ENCODE measurements at places on chromosomes 6 and 20.

DNA sequence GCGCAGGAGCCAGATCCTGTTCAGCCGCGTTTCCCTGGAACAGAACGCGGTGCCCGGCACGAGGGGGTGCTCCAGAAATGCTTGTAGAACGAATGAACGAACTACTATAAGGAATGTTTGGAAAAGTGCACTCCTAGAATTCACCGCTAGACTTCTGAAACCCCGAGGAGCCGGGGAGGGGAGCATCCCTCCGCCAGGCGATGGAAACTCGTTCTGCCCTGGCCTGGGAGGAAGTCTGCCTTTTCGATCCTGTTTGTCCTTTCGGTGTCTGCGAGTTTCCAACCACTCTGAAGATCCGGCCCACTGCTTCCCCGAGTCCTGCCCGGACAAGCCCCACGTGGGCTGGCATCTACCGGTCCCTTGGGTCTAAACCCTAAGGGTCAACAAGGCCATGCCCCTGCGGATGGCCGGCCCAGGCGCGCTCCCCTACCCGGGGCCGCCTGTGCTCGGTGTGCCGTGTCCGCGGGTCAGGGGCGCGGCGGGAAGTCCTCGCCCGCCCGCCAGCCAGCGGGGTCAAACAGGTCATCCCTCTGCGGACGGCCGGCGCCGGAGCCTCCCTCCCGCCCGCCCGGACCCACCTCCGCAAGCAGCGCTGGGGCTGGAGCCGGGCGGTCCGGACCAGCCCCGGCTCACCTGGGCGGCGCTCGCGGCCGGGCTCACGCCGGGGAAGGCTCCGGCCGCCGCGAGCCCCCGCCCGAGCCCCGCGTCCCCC lies 526 bp downstream of the SULF2 start:
- peak; percentile 23 for DNase-seq

GRCh38 chr20:1507276-1507675 lies 16.1 kb upstream of the SIRPB2 start:
- DNase-seq: no peak

DNA sequence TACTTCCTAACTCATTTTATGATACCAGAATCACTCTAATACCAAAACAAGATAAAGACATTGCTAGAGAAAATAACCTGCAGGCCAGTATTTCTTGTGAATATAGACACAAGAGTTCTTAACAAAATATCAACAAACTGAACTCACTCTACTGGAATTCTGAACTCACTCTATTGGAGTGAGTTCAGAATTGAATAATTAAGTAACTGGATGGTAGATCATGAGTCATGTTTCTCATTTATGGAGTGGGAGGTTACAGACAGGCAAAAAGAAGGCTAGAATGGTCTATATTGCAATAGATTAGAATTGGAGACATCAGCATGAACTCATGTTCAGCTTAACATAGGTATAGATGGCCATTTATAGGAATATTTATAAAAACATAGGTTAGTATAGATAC lies 26.6 kb upstream of the C6orf58 start:
- DNase-seq: no peak

DNA sequence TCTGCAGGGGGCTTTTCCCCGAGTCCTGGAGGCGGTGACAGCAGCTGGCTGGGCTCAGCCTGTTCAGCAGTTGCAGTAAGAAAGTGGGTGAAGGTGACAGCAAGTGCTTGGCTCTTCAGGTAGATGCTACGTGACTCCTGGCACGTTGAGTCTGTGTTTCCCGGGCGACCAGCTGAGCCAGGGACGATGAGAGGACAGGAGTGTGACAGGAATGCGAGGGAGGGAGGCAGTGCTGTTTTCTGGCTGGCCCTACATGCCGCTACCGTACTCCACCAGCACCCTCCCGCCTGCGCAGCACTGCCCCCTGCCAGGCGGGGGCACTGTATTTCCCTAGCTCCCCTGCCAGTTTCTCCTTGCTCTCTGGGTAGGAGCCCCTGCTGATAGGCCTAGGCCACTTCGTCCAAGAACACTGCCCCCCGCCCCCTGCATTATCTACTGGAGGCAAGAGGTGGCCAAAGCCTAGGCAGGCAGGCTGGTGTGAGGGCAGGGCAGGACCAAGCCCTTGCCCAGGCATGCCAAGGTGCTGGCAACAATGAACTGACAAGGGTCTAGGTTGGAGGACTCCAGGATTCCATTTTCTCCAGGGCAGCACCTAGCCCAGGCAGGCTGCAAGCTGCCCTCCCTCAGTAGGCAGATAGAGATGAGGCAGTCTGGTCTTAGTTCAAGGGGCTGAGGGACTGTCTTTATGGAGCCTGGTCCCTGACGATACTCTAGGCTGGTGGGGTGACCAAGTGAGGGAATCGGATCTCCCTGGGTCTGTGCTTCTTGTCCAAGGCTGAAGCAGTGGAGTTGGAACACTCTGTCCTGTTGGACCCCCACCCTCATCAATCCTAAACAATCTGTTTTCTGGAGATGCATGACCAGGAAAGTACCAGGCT lies 19.2 kb downstream of the MRPS18A start:
- peak; percentile 79 for DNase-seq

DNA sequence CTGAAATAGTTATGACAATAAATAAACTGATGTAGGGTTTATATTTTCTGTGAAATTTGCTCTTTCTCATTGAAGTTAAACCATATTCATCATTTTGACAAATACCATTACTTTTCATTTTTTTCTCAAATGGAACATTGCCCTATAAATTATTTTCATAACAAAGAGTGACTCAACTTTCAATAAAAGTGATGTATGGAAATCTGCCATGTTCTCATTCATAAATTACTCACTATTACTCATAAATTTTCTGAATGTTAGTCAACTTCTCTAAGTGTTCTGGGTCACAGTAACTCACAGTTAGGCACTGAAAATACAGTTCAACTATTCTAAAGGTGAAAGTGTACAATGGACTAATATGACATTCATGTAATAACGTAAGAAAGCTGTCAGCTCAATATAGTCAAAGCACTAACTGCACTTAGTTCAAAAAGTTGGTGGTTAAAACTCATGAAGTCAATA lies 19.0 kb upstream of the STX11 start:
- no peak for DNase-seq

DNA sequence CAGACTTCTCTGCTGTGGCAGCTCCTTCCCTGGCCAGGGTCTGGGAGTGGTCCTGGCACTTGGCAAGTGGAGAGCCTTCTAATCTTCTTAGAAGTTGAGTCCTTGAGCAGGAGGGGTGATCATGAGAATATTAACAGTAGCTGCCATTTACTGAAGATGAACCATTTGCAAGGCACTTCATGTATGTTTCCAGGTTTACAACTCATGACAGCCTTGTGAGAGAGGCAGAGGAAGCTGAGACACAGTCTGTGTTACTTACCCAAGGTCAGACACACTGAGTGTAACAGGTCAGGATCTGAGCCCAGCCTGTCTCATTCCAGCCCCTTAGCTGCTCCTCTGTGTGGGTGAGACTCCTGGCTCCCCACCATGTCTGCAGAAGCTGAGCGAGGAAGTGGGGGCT lies 45.5 kb upstream of the SRF start:
- DNase-seq: no peak

DNA sequence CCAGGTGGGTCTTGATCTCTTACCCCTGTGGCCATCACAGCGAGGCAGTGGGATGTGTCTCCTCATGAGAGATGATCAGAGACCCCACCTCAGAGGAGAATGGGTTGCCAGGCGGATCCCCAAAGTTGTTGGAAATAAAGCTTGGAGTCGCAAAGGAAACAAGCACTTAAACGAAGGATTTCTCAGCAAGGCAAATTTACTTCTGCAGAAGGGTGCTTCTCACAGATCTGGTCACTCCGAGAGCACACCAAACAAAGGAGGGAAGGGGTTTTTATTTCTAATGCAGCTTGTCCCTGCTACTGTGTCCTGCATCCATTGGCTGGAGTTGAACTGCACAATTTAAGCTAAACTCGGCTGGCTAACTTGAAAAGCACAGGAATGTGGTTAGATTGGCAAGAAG lies 466.6 kb upstream of the EYS start:
- no peak for DNase-seq

GRCh38 chr6:120853489-120853888 lies 480.8 kb downstream of the TBC1D32 start:
- DNase-seq: no peak

DNA sequence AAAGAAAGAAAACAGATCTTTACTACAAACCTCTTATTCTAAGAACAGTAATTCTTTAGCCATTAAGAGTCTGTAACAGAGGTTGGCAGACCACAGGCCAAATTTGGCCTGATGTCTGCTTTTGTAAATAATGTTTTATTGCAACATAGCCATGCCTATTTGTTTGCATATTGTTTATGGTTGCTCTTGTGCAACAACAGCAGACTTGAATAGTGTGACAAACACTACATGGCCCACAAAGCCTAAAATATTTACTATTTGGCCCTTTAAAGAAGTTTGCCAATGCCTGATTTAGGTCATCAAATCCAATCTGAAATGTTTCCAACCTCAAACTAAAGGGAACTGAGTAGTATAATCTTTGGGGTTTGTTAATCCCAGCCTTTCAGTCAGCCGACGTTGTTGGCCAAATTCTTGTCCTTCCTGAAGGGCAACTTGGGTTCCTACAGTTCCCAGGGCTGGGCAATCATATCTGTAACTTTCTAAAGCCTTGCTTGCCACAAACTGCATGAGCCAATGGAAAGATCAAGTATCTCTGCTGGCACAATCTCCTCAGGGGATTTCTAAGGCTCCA lies 33.9 kb upstream of the TBC1D20 start:
- DNase-seq: peak; percentile 40

DNA sequence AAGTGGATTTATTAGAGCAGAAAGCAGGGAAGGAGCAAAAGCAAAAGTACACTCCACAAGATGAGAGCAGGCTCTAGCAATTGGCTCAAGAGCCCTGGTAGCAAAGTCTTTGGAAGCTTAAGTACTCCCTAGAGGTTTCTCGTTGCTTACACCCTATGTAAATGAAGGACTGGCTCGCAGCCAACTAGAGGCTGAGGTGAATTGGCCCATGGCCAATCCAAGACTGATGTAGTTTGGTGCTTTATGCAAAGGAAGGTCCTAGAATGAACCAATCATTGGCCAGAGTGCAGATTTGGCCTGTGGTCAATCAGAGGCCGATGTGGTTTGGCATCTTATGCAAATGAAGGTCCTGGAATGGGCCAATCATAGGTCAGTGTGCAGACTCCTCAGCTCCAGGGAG lies 191.3 kb upstream of the ARID1B start:
- DNase-seq: no peak

DNA sequence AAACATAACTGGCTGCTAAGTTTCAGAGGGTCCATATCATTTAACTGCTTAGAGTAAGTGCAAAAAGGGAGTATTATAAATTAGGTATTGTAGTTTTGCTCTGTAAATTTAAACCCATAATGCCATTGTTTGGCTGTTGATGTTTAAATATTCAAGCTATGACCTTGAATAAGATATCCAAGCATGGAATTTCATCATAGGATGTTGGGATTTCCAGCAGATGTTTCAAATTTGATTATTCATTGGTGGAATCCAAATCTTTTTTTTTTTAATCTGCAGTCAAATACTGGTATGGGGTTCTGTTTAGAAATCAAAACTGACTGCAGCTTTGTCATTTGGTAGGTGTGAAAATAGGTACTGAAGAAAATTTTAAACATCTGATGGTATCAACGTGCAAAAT lies 161.0 kb downstream of the KHDC1L start:
- DNase-seq: no peak

- DNase-seq: no peak
Observed at GRCh38 chr20:58577871-58578598, 62.8 kb upstream of the APCDD1L start.

- DNase-seq: peak; percentile 62
Observed at GRCh38 chr6:26022132-26022472, 59.5 kb downstream of the TRIM38 start.

- no peak for DNase-seq
Observed at GRCh38 chr20:7959484-7959883, 19.2 kb upstream of the HAO1 start.

DNA sequence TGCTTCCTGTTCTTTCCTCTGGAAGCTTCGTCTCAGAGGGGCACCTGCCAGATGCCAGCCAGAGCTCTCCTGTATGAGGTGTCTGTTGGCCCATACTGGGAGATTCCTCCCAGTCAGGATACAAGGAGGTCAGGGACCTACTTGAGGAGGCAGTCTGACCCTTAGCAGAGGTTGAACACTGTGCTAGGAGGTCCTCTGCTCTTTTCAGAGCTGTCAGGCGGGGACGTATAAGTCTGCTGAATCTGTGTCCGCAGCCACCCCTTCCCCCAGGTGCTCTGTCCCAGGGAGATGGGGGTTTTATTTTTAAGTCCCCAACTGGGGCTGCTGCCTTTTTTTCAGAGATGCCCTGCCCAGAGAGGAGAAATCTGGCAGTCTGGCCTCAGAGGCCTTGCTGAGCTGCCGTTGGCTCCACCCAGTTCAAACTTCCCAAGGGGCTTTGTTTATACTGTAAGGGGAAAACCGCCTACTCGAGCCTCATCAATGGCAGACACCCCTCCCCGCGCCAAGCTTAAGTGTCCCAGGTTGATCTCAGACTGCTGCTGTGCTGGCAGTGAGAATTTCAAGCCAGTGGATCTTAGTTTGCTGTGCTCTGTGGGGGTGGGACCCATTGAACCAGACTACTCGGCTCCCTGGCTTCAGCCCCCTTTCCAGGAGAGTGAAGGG lies 326.7 kb downstream of the BCKDHB start:
- DNase-seq: no peak

DNA sequence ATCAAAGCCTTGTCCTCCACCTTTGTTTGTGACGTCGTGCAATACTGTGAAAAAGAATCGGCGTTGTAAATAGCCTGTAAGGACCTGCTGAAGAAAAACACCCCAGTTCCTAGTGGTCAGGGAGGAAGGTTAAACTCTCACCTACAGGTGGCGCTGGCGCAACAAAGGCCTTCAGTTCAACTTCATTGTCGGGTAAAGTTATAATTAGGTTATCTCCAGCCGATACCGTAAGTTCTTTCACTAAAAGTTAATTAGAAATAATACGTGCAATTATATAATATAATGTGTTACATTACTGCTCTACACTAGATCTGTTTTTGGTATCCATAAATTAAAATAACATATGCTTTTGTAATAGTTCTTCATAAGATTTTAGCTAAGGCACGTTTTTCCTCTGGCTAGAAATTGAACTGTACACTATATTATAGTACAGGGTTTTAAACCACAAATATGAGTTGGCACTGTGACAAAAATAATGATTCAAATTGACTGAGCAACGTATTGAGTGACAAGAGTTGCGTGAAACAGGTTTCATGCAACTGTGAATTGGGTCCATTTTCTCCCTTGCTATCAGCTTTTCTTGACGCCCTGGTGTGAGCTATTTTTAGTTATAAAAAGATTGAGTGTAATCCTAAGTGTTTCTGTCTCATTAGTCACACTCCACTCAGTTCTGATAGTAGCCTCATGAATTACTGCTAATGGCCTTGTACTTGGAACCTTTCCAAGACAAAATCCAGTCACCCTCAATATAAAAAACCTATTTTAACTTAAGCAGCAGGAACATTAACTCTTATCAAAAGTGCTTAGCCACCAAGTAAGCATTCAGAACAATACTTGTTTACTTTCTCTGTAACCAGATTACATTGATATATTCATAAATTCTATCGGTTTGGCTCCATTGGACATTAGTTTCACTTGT lies 62.3 kb downstream of the KIAA0319 start:
- DNase-seq: peak; percentile 57

- no peak for DNase-seq
Observed at GRCh38 chr20:1674361-1674760, 16.8 kb upstream of the SIRPG start.

Data from adrenal gland (tissue), 19 donors.